ENCODE measurements at places on chromosomes 1 and 21. TPM values are rescaled to one million over a fixed set of nuclear protein-coding genes. Genes with fewer than 3 reads are reported as not detected.

The OPTC gene
- not detected for total RNA-seq

The LMX1A gene
- not detected for total RNA-seq

The NID1 gene
- total RNA-seq: 8.5 TPM

The TTC39A gene
- 0.25 TPM for total RNA-seq

The CAPN8 gene
- 1.1 TPM for total RNA-seq

The SLC44A3 gene
- total RNA-seq: 2.0 TPM

The FLG2 gene
- total RNA-seq: 0.04 TPM

The FOXD2 gene
- 0.14 TPM for total RNA-seq

The CSF3R gene
- not detected for total RNA-seq

The FRRS1 gene
- total RNA-seq: 13.0 TPM

The SPRTN gene
- 22.0 TPM for total RNA-seq

The DISP1 gene
- total RNA-seq: 0.99 TPM

The OR2M3 gene
- total RNA-seq: not detected

The TRNAU1AP gene
- total RNA-seq: 27.2 TPM
